ENCODE measurements at places on chromosomes 1 and 21.
A peak's percentile ranks its signal among the peaks of the same experiment; 100 is the strongest.

DNA sequence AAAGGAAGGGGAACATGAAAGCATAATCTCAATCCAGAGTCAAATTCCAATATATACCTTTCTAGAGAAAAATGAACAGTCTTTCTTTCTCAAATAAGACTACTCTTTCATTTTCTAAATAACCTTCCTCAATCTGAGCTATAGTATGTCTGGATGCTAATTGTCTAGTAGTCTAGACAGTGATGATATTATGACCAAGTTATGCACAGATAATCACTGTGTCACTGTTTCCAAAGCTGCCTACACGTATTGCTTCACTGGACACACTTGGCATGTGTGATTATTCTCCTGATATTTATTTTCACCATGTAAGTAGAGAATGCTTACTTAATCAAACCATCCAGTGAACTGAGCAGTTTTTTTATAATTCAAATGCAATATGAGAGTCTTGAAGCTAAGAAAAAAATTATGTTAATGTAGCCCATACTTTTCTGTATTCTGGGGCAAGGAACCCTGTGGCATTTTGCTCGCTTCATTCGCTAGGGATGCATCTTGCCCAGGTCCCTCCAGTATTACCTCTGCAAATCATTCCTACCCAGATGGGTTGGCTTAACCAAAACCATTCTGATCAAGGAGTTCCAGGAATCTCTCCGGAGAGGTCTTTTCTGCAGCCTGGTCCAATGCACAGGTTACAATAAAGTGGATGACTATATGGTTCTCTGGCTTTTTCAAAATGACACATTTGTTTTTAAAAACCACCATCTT, 303.1 kb upstream of the RUNX1 start:
- no peaks in the 10 kb centered on the region for H3K27me3 ChIP-seq
- no peak overlapping the region for H3K27ac ChIP-seq
- no peak for DNase-seq
- peaks cover 52% of the 10 kb centered on the region for H3K4me1 ChIP-seq
- H3K36me3 ChIP-seq, result peaks cover 3% of the 10 kb centered on the region

DNA sequence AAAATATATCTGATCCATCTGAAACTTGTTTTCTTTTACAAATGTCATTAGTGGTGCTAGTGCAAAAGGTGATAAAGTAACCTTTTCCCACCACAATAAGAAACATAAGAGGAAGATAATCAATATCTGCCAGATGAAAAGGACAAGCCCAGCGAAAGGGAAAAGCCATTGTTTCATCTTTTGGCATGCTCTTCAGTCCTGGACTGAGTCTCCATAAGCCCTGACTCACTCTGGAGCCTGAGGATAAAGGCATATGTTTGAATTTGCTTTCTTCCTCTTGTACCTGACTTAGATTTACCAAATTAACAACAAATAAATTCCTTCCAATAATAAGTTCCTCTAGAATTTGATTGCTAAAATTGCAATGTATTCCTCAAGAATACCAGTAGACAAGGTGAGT, 13.6 kb downstream of the DNAJC11 start:
- peaks cover 31% of the 10 kb centered on the region for H3K36me3 ChIP-seq
- no peak for DNase-seq
- no peak overlapping the region for H3K4me3 ChIP-seq
- peaks cover 16% of the 10 kb centered on the region for H3K4me1 ChIP-seq
- H3K27ac ChIP-seq, result no peak overlapping the region
- H3K27me3 ChIP-seq, result no peaks in the 10 kb centered on the region

DNA sequence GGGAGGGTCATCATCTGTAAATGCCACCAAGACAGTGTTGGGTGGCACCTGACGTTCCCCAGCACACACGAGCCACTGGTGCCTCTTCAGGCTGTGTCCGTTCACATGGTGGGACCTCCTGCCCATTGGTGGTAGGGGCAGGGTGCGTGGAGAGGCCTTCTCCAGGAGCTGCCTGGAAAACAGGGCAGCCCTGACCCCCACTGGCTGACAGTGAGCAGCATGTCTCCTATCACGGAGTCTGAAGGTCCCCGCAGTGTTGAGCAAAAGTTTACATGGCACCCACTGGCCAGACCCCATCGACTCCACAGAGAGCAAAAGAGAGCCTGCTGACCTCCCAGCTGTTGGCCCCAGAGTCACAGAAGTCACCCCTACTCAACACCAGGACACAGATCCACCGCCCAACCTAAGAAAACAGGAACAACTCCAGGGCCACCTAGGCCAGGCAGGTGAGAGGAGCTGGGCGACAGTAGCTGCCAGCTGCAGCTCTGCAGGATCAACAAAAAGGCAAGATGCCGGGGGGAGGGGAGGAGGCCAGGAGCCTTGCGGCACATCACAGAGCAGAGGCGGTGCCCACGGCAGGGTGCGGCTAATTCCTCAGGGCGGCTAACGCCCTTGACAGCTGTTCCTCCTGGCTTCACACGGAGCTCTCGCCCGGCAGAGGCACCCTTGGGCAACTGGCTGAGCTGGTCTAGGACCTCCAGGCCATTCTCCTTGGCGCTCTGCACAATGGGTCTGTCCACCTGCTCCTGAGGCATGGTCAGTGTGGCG, 14.4 kb upstream of the IFI6 start:
- H3K4me1 ChIP-seq, result peaks cover 12% of the 10 kb centered on the region
- H3K27me3 ChIP-seq, result peaks cover 5% of the 10 kb centered on the region
- H3K27ac ChIP-seq, result no peak overlapping the region

GRCh38 chr21:33854604-33855003, 61.0 kb downstream of the ATP5PO start:
- H3K4me1 ChIP-seq, result no peaks in the 10 kb centered on the region
- DNase-seq, result no peak
- H3K27me3 ChIP-seq, result no peaks in the 10 kb centered on the region
- no peak overlapping the region for H3K4me3 ChIP-seq
- no peaks in the 10 kb centered on the region for H3K36me3 ChIP-seq

DNA sequence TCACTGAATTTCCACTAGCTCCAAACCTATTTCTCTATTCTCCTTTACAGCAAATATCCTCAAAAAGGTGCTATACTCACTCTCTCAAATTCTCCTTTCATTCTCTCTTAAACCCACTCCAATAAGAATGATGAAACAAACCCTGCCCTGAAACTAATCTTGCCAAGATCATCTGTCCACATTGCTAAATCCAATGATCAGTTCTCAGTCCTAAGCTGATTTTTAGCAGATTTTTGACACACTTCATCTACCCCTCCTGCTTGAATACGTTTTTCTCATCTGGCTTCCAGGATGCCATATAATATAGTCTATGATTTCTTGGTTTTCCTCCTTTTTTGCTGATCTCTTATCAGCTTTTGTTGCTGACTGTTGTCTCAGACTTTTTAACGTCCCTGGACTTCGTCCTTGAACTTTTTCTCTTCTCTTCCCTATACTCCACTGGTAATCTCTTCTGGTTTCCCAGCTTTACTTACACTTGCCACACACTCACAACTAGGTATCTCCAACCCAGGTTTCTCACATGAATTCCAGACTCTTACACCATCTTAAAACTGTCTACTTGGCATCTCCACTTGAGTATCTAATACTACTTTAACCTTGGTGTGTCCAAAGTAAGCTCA, 35.3 kb downstream of the RERE start:
- no peak for DNase-seq
- H3K36me3 ChIP-seq, result peaks cover 22% of the 10 kb centered on the region
- no peak overlapping the region for H3K4me3 ChIP-seq
- H3K4me1 ChIP-seq, result peaks cover 26% of the 10 kb centered on the region
- no peaks in the 10 kb centered on the region for H3K27me3 ChIP-seq
- H3K27ac ChIP-seq, result no peak overlapping the region

- peaks cover 18% of the 10 kb centered on the region for H3K27me3 ChIP-seq
- H3K4me1 ChIP-seq, result peaks cover 53% of the 10 kb centered on the region
- DNase-seq, result no peak
- no peaks in the 10 kb centered on the region for H3K36me3 ChIP-seq
- peak overlapping the region; percentile 32 for H3K27ac ChIP-seq
- H3K4me3 ChIP-seq, result no peak overlapping the region
These were observed 8.2 kb upstream of the MAPKAPK2 start for GRCh38 chr1:206676499-206676898.

DNA sequence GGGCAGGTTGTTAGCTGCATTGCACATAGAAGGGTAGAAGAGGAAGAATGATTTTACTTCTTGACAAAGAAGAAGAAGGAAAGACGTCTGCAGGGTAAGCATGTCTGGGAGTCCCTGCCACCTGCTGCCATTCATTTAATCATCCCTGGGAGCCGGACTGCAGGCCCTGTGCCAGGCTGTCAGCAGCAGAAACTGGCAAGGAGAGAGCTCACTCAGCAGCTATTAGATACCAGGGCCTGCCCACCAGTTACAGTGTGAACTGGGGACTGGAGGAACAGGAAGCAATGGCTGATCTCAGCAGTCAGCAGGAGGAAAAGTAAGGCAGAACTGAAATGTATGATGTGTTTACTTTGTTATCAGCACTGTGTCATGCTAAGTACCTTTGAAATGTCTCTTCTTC, 75.7 kb upstream of the C1orf87 start:
- no peaks in the 10 kb centered on the region for H3K36me3 ChIP-seq
- H3K27ac ChIP-seq, result no peak overlapping the region
- DNase-seq, result no peak
- no peaks in the 10 kb centered on the region for H3K27me3 ChIP-seq

GRCh38 chr21:31671931-31672330, 12.4 kb downstream of the SOD1 start:
- H3K27me3 ChIP-seq, result no peaks in the 10 kb centered on the region
- H3K4me3 ChIP-seq, result no peak overlapping the region
- peaks cover 6% of the 10 kb centered on the region for H3K4me1 ChIP-seq
- H3K27ac ChIP-seq, result peak overlapping the region; percentile 17

Measured in stimulated activated naive B cell treated with anti-CD40 and anti-IgM and Interleukin-4, amounts not matched to agents 10 μg/mL and 1 μg/mL and 100 μg/mL, for 72 hours (primary cell).